Right cardiac atrium (tissue), 5 donors: ENCODE measurements at places on chromosomes 1 and 21. TPM values are rescaled to one million over a fixed set of nuclear protein-coding genes. Genes with fewer than 3 reads are reported as not detected.

DNA sequence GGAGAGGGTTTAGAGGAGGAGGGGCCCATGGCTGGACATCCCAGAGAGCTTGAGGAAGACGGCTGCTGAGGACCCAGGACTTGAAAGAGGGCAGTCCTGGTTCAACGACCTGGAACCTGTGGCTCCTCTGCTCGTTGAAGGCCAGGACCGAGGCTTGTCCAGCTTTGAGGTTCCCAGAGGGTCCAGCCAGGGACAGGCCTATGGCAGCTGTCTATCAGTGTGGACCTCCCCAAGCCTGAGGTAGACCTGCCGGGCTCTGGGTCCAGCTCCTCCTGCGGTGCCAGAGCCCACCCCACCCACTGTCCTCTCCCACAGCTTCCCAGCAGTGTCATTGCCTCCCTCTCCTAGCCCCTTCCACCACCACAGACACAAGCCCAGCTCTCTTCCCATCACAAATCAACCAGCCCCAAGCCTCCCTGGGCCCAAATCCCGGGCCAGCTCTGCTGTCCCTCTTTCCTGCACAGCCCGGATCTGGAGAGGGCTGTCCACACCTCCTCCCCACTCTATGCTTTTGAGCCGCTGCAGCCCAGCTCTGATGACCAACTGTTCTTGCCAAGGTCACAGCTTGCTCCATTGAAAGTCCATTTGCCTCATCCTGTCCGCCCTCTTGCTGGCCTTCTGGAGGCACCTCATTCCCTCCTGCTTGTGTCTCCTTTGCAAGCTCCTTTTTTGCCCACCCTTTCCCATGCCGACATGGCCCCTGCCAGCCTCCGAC, 48.7 kb upstream of the EDN2 start:
- no peak for DNase-seq

DNA sequence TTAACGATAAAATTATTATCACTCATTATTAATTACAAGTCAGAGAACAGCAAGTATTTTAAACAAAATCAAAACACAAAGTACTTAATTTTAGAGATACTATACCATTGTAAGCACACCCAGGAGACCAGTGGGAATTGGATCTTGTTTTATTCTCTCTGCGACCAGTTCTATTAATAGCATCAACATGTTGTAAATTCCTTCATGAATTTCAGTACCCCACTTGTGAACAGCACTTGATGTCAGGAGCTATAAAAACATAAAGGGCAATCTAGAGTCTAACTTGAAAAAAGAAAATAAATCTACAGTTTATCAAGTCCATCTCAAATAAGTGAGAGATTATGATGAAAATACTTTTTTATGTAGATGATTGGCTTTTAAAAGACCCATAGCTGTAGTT, 42.9 kb downstream of the USP24 start:
- DNase-seq, result no peak

GRCh38 chr21:39124681-39125251, 58.5 kb downstream of the PSMG1 start:
- DNase-seq, result no peak

- no peak for DNase-seq
Measured at GRCh38 chr1:96698342-96698983, 23.1 kb upstream of the PTBP2 start.

DNA sequence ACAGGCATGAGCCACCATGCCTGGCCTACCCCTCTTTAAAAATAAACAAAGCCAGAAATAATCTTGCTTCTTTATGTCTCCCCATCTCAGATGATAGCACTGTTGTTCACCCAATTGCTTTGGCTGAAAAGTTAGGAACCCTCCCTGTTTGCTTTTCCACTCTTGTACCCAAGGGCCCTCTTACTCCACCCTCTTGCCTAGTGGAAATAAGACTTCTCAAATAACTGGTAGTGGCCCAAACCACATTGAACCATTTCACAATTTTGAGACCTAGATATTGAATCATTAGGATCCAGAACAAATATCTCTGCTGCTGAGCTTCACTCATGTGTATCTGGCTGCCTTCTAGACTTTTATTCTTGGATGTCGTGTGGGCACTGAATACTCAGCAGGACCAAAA, 37.7 kb downstream of the RNF220 start:
- no peak for DNase-seq

DNA sequence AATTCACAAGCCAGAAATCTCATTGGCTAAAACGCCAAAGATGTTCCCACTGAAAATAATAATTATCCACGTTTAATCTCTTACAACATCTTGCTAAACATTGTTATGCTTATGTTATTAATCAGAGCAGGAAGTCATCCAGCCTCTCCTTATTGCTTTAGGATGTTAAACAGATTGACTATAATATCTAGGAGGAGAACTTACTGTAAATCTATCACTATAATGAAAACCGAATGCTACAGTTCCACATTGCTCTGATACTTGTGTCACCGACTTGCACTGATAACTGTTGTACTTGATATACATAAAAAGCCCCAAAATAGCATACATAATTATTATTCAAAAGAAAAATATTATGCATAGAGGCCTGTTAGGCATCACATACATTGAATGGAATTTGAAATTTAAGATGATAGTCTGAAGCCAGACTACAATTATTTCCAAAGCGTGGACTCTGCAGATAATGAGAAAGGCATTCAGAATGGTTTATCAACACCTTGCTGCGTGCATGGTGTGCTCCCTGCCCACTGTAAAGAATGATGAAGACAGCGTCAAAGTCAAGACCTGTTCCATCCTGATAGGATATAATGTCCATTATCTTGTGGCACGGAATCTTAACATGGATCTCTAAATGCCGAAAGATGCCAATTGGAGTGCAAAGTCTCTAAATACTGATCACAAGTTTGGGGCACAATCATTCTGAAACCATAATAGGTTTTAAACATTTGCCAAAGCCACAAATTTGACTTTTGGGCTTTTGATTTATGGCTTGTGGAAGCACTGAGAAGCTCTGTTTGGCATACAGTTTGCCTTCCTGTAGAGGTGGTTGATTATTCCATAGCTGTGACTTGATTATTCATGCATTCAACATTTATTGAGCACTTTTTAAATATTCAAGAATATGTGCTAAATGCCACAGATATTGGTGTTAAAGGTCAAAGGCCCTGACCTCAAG, 71.3 kb downstream of the CRB1 start:
- no peak for DNase-seq

Gene MATN1
- total RNA-seq, result not detected

Gene ODF2L
- total RNA-seq, result 13.8 TPM
